Effector memory CD4-positive, alpha-beta T cell (primary cell): ENCODE measurements at places on chromosomes 13 and 19.
A peak's percentile ranks its signal among the peaks of the same experiment; 100 is the strongest.

DNA sequence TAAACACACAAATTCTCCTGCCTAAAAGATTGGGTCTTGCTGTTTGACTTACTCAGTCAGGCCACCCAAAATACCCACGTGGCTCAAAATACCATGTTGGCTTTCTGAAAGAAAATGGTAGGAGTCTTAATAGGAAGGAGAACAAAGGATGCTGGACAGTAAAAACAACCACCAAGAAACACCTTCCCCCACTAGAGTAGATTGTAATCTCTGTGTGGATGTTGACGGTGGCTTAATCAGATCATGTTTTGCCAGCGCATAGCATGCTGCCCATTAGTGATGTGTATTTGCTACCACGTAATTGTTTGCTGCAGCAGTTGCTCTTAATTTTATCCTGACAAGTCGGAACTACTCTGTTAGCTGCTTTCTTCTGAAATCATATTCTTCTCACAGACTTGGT, 1229.3 kb upstream of the SLC10A2 start:
- no peaks in the 10 kb centered on the region for H3K27me3 ChIP-seq
- no peak for DNase-seq
- no peaks in the 10 kb centered on the region for H3K4me1 ChIP-seq
- H3K4me3 ChIP-seq = no peak overlapping the region

DNA sequence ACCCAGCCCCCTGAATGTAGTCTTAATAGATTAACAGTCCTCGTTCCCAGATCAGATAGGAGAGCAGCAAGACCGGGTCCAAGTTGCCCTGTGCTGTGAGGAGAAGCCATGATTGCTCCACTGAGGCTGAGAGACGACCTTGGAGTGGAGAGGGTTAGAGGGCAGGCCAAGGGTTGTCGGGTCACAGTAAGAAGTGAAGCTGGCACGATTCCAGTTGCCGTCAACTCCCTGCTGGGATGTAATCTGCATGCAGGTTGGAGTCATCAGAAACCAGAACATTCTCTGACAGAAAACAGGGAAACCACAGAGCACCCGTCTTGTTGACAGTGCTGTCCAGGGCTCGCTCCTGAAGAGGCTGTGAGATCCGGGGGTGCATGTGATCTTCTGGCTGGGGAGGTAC, 19.0 kb upstream of the ATP11A start:
- peaks cover 8% of the 10 kb centered on the region for H3K4me1 ChIP-seq
- no peak for DNase-seq
- H3K36me3 ChIP-seq = no peaks in the 10 kb centered on the region
- H3K27me3 ChIP-seq = no peaks in the 10 kb centered on the region

GRCh38 chr13:74027161-74027779, 106.9 kb downstream of the KLF12 start:
- peak overlapping the region; percentile 68 for H3K27ac ChIP-seq
- peak overlapping the region; percentile 18 for H3K4me3 ChIP-seq
- peaks cover 17% of the 10 kb centered on the region for H3K4me1 ChIP-seq
- no peak for DNase-seq
- no peaks in the 10 kb centered on the region for H3K27me3 ChIP-seq

GRCh38 chr19:49327878-49328544, 3.0 kb upstream of the SLC6A16 start:
- H3K27ac ChIP-seq = no peak overlapping the region

- no peak overlapping the region for H3K4me3 ChIP-seq
- no peak overlapping the region for H3K27ac ChIP-seq
- no peaks in the 10 kb centered on the region for H3K27me3 ChIP-seq
- H3K36me3 ChIP-seq = no peaks in the 10 kb centered on the region
- H3K4me1 ChIP-seq = no peaks in the 10 kb centered on the region
These were observed 180.0 kb downstream of the LHFPL6 start for GRCh38 chr13:39422845-39423565.

GRCh38 chr13:94248454-94249228, 230.8 kb downstream of the DCT start:
- no peaks in the 10 kb centered on the region for H3K27me3 ChIP-seq
- H3K4me3 ChIP-seq = no peak overlapping the region
- DNase-seq = no peak
- H3K4me1 ChIP-seq = no peaks in the 10 kb centered on the region

DNA sequence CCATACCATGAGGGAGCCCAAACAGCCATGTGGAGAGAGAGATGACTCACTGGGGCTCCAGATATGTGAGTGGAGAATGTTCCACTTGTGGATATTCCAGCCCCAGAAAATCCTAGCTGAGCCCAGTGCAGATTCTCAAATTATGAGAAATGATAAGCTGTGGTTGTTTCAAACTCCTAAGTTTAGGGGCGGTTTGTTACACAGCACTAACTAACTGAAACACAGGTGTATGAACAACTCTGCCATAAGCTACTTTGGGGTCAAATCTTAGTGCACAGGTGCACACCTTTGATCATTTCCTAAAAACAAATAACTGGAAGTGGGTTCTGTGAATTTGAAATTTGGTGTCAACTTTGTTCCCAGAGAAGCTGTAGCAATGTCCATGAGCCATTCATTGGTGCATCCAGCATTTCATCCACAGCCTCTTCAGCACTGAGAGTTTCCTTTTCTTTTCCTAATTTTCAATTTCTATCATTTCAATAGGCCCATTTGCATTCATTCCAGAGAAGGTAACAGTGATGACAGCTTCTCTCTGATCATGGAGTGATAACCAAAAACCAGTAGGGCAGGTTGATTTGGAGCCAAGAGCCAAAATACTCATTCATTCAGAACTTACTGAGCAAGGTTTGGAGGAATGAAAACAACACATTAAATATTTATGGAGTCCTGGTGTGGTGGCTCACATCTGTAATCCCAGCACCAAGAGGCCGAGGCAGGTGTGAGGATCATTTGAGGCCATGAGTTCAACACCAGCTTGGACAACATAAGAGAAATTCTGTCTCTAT, 8.8 kb upstream of the CLPP start:
- peaks cover 11% of the 10 kb centered on the region for H3K36me3 ChIP-seq
- H3K4me1 ChIP-seq = no peaks in the 10 kb centered on the region
- H3K4me3 ChIP-seq = no peak overlapping the region
- DNase-seq = no peak
- H3K27ac ChIP-seq = no peak overlapping the region
- no peaks in the 10 kb centered on the region for H3K27me3 ChIP-seq

- H3K27ac ChIP-seq = peak overlapping the region; percentile 47
- peak; percentile 56 for DNase-seq
- no peaks in the 10 kb centered on the region for H3K36me3 ChIP-seq
- H3K27me3 ChIP-seq = peaks cover 17% of the 10 kb centered on the region
- H3K4me1 ChIP-seq = peaks cover 47% of the 10 kb centered on the region
These were observed 3.1 kb downstream of the KISS1R start for GRCh38 chr19:920051-920864.

DNA sequence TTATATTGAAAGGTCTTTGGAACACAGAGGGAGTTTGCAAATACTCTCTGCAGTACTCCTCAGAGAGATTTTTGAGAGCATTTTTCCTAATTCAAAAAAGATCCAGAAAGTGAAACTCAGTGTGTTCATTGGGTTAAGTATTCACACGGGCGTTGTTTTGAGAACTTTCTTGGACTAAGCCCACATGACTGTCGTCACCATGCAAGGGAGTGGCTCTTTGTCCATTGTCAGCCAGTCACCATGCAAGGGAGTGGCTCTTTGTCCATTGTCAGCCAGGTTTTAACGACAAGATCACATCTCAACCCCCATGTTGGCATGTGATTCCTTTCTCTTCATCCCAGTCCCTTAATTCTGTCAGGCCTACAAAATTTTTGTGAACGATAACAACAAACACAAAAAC, 81.2 kb upstream of the STK24 start:
- H3K27ac ChIP-seq = no peak overlapping the region
- H3K27me3 ChIP-seq = no peaks in the 10 kb centered on the region
- DNase-seq = no peak
- H3K36me3 ChIP-seq = no peaks in the 10 kb centered on the region

GRCh38 chr13:38641164-38641948, 45.5 kb upstream of the FREM2 start:
- no peaks in the 10 kb centered on the region for H3K36me3 ChIP-seq
- H3K27me3 ChIP-seq = no peaks in the 10 kb centered on the region
- no peak overlapping the region for H3K4me3 ChIP-seq
- DNase-seq = no peak
- no peak overlapping the region for H3K27ac ChIP-seq

GRCh38 chr13:106232681-106233080, 302.8 kb downstream of the EFNB2 start:
- H3K36me3 ChIP-seq = no peaks in the 10 kb centered on the region
- no peak for DNase-seq
- H3K27me3 ChIP-seq = no peaks in the 10 kb centered on the region
- no peak overlapping the region for H3K27ac ChIP-seq

- no peak overlapping the region for H3K27ac ChIP-seq
- H3K27me3 ChIP-seq = no peaks in the 10 kb centered on the region
- H3K4me1 ChIP-seq = no peaks in the 10 kb centered on the region
- no peak overlapping the region for H3K4me3 ChIP-seq
These were observed 1359.4 kb downstream of the SLITRK1 start for GRCh38 chr13:82522872-82523271.

DNA sequence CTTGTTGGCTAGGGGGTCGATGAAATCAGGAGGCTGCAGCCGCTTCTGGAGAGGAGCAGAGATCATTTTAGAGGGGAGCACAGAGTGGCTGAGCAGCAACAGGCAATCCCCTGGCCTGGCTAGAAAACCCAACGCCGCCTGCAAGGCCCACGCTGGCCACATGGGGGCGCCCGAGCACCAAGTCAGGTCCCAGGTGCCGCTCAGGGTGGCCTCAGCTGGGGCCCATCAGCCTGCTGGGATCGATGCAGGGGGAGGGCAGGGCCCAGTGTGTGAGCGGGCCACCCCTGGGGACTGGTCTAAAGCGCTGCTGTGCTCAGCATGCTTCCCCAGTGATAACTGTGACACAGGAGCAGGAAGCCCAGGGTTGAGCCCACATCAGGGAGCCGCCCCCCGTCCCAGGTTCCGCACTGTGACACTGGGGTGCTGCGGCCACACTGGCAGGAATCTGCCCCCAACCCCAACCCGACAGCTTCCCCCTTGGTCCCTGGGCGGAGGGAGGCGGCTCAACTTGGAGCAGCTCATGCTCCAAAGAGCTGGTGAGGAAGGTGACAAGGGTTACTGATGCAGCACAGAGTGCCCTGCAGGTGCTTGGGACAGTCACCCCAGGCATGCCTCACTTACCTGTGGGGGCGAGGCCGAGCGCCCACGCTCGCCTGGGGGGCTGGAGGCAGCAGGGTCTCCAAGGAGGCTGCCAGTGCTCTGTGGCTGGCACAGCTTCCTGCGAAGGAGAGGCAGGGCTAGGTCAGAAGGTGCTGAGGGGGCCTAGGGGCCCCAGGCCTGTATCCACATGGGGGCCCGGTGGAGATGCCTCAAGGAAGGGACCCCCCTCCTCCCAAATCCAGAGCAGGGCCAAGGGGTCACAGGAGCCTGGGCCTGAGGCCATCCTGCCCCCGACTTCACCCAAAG, 13.3 kb upstream of the ISYNA1 start:
- no peaks in the 10 kb centered on the region for H3K27me3 ChIP-seq
- H3K4me3 ChIP-seq = no peak overlapping the region
- peaks cover 58% of the 10 kb centered on the region for H3K36me3 ChIP-seq
- no peak overlapping the region for H3K27ac ChIP-seq
- peaks cover 3% of the 10 kb centered on the region for H3K4me1 ChIP-seq
- DNase-seq = peak; percentile 66

DNA sequence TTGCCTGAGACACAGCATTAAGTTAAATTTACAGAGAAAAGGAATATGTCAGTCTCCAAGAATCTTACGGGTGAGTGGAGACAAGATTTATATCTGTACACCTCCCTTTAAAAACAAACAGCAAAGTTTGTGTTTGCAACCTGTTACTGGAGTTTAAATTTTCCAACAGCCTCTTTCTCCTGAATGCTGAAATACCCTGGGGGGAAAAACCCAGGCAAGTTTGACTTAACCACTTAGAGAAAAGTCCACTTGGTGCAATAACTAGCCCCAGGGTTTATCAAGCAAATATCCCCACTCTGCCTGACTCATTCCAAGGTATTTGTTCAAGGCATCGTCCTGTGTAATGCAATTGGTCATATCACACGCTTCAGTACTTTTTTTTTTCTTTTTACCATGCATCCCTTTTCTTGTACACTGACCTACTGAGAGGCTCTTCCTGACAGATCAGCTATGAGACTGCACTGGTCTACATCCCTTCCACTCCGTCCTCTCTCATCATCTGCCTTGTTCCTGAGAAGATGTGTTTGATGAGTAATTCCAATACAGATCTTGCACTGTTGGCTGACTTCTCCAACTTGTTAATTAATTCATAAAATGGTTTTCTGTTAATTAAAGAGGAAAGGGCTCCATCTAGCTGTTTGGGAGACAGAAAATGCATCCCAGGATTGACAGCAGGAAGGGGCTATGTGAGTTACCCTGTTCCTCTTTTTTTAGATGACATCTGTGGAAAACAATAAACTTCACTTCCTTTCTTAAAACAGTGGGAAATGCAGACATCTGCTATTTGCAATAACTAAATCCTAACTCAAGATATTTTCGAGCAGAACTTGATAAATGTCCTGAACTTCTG, 212.5 kb upstream of the IRS2 start:
- H3K4me3 ChIP-seq = no peak overlapping the region
- H3K36me3 ChIP-seq = no peaks in the 10 kb centered on the region
- no peak for DNase-seq
- no peaks in the 10 kb centered on the region for H3K4me1 ChIP-seq
- H3K27me3 ChIP-seq = no peaks in the 10 kb centered on the region
